ENCODE measurements at places on chromosomes 13 and 19.

GRCh38 chr19:12792051-12792852 is 966 bp downstream of the JUNB start:
- peak; percentile 60 for DNase-seq

DNA sequence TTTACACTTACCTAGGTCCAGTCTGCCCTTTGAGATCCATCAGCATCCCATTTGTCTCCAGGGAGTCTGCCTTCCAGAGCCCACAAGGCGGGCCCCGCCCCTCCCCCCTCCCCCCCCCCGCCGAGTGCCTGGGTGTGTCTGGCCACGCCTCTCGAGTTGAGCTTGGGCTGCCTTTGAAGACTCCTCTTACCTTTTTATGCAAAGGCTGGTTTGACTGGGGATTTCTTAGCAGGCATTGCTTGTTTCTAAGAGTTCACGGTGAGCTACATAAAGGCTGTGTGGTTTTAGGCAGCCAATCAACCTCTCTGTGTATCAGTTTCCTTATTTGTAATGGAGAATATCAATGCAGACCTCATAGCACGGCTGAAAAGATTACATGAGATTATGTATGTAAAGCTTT is 11.3 kb downstream of the GPR12 start:
- no peak for DNase-seq

DNA sequence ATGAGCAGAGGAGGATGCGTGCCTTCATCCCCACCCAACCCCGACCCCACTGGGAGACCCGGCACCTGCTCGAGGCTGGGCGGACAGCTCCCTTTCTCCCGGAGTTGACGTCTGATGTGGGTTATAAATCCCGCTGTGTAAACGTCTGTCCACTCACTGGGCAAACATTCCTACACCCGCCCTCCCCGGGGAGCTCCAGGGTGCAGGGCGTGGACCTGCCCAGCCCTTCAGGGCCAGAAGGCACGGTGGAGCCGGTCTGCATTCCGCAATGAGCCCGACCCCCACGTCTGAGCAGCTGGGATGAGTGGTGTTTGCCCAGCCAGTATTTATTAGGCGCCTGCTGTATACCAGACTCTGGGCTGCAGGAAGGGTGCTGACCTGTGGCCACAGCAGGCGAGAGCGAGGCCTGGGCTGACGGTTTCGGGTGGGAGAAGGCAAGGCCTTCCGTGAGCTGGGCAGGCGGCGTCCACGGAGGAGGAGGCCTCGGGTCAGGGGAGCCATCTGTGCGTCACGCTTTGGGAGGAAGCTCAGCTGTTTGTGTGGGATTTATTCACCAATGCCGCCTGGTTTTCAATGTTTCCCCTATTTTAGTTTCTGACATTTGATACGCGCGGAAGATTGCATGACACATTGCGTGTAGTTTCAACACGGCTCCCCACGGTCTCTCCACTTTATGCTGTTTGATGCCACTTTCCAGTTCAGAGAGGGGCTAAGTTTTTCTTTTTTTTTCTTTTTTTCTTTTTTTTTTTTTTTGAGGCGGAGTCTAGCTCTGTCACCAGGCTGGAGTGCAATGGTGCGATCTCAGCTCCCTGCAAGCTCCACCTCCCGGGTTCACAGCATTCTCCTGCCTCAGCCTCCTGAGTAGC is 2.0 kb downstream of the MISP start:
- DNase-seq: peak; percentile 92

DNA sequence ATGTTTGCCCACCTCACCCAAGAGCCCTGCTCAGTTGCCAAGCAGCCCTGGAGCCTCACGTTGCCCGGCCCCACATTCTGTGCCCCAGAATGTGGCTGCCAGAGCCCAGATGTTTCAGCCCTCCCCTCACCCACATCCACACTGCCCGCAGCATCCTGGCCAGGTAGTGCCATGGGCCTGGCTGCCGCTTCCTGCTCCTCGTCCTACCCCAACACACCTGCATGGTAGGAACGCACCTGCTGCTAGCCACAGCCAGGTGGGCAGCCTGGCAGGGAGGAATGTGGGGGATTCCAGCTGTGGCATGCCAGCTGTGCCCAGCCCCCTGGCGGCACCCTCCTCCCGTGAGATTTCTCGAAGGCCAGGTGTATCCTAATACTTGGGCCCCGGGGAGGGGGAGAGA is 7.5 kb upstream of the NFIX start:
- no peak for DNase-seq

- peak; percentile 27 for DNase-seq
Measured at GRCh38 chr13:36385489-36385888, 39.3 kb upstream of the SPART start.

DNA sequence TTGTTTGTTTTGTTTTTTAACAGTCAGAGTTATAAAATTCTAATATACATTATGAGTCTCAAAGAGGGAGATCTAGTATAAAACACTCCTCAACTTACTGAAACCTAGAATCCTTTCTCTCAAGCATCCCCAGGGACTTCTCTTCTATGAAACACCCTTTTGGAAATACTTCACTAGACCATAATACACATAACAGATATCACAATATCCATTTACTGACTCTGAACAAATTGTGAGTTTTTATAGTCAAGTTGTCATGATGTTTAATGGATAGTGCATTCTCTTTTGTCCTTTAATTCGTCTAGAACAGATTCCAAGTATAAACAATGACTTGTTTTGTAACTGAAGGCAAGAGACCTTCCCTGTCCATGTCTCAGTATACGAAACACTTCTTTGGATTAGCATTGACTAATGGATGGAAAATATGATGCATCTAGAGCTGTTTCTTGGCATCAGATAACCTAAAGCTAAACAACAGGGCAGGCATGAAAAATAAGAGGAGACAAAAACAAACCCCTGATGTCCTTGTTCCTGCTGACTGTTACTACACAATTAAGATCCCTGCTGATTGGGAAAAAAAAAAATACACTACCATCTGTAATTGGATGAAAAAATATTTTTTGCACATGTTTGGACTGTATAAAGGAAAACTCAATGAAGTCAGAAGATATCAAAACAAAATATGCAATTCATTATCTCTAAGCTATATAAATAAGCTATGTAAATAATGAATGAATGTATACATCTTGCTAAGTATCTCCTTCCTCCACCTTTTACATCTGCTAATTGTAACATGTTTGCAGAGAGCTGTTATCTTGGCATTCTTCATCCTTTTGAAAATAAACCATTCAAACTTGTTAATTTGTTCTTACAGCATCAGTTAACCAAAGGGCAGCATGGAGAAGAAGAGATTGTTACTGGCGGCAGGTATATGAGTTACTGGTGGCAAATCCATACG is 214.2 kb downstream of the LACC1 start:
- no peak for DNase-seq

DNA sequence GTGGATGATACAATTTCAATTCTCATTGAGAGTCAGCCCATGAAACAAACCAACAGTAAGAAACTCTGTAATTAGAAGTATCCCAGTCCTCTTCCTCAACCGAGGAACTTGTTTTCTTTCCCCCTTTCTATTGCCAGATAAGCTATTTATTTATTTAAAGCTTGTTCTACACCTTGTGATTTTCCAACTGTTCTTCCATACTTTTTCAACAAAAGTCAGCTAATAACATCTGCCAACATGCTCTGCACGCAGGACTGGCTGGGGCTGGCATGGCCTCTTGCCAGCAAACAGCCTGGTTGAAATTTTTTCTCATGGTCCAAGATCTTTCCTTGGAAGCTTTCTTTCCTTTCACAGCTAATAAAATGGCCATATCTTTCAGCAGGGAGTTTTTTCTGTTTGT is 2.9 kb upstream of the IRS2 start:
- no peak for DNase-seq

DNA sequence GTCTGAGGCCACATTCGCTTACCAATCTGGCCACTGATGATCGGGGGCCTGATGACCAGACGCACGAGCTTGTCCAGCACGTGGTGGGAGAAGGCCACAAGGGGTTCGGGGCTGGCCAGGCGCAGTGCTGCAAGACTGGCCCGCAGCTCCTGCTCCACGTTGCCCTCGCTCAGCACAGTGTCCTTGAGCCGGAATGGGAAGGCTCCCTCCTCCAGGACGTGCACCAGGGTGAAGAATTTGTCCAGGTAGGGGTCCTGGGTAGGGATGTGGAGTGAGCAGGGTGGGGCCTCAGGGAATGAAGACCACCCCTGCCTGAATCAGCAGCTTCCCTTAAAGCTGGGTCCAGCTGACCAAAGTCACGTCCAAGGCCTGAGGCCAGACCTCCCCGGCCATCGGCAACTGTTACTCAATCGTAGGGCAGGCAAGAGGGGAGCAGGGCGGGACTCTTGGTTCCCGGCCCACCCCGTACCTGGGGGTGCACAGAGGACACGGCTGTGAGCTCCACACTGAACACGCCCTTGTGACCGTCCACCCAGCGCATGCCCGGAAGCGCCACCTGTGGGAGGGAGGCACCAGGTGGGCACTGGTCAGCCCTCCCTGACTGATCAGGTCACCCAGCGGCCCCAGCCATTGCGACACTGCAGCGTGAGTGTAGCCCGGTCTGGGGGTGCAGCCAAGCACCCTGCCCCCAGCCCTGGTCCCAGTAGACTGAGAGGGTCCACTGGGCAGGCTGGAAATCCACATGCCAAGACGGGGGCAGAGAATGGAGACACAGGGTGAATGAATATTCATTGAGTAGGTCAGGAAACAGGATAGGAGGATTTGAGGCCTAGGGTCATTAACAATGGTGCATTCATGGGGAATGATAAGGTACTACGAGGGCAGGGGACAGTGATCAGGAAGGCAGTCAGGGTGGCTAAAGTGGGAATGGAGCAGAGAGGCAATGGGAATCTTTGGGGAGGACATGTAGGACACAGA is 2.8 kb upstream of the ANGPTL8 start:
- DNase-seq: no peak

GRCh38 chr13:106569233-106570095 is 1.5 kb upstream of the ARGLU1 start:
- DNase-seq: no peak

GRCh38 chr13:80276371-80277289 is 64.3 kb downstream of the SPRY2 start:
- peak; percentile 34 for DNase-seq

DNA sequence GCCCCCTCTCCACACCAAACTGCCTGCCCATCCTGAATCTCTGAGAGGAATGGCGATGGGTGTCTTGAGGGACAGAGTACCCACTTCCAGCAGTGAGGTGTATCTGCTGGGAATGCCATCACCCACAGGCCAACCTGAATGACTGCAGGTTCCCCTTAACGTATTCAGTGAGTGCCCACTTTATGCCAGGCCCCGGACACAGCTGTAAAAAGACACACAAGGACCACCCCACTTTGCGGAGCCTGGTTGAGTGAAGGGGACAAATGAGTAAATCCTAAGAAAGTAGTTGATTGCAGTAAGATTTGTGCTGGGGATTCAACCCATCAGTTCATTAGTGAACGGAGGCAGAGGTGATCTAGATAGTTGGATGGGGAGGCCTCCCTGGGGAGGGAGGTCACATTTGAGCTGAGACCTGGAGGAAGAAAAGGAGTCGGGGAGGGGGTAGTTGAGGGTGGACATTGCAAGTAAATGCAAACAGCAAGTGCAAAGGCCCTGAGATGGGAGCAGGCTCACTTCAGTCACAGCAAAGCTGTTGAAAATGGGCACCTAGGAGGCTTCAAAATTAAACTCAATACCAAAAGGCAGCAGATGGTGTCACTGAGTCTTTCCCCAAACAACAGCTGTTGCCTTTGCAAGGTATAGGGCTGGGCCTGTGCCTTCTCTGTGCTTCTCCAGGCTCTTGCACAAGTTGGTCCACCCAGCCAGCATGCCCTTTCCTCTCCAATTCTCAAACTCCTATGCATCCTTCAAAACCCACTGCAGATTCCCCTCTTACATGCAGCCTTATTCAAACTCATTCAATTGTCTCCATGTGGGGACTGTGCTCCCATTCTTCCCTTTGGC is 4.3 kb downstream of the GDF15 start:
- DNase-seq: peak; percentile 42

GRCh38 chr19:16025108-16026101 is 50.9 kb upstream of the TPM4 start:
- DNase-seq: peak; percentile 67

- DNase-seq: peak; percentile 66
Measured at GRCh38 chr13:113275387-113275786, 21.7 kb upstream of the LAMP1 start.

DNA sequence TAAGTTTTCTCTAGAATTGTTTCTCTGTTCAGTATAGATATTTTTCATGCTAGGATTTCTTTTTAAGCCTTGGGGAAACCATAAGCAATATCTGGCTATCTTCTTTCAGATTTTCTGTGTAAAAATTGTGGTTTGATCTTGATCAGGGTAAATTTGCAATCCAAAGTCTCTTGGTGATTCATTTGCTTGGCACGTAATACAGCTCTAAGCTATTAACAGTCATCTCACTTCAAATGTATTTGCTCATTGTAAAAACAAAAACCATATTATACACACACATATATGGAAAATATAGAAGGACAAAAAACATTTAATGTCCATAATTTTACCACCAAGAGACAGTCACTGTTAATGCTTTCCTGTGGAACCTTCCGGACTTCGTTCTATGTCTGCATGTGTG is 191.0 kb downstream of the SHISA2 start:
- peak; percentile 16 for DNase-seq

- DNase-seq: no peak
Measured at GRCh38 chr19:51330366-51330765, 11.6 kb downstream of the VSIG10L start.

Measured in cardiac fibroblast (primary cell).